NCI-H146 (cell line): ENCODE measurements at places on chromosomes 1 and 21.

GRCh38 chr1:243323491-243323890 lies 67.7 kb downstream of the SDCCAG8 start:
- no peak for DNase-seq

- DNase-seq = no peak
Observed at GRCh38 chr1:71015745-71016144, 31.9 kb downstream of the PTGER3 start.

- no peak for DNase-seq
Observed at GRCh38 chr21:21818898-21819297, 820.7 kb downstream of the NCAM2 start.

GRCh38 chr1:225941187-225941941 lies at the start of gene LEFTY2:
LEFTY2 (minus strand) TSS chr1:225941220; CDS start chr1:225941140, 80 bp downstream.
- no peak for DNase-seq

DNA sequence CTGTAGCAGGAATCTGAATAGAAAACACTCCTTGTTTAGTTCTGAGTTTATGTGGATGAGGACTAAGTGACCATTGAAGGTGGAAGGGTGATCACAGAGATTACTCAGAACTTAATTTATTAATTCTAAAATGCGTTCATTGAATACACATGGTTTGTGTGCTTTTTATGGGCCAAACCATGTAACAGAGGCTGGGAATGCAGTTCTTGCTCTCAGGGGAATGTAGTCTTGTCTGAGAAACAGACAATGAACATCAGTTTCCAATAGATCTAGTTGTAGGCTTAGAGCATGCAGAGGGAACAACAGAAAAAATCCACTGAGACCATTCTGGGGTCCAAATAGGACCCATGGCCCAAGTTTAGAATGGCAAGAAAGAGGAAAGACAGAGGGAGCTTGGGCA lies 46.1 kb downstream of the ITSN1 start:
- no peak for DNase-seq

DNA sequence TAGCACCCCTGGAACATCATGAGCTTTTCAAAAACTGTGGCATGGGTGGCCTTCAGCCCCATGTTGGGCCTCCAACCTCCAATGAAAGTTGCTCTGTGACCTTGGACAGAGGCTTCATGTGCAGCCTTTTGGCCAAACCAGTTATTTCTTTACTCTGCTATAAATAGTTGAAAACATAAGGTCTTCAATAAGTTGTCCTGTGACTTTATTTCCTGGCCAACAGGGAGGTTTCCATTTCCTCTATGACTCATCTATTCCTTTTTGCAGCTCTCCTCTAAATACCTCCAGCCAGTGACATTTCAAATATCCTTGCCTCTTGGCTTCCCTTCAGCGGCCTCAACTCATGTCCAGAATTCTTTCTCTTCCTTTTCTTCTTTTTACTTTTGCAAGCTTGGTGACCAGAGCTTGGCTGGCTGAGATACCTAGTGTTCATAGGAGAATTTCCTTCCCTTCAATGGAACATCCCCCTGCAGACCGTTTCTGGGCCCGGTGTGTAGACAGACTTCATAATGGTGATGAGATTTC lies 22.7 kb upstream of the TRIM67 start:
- no peak for DNase-seq

DNA sequence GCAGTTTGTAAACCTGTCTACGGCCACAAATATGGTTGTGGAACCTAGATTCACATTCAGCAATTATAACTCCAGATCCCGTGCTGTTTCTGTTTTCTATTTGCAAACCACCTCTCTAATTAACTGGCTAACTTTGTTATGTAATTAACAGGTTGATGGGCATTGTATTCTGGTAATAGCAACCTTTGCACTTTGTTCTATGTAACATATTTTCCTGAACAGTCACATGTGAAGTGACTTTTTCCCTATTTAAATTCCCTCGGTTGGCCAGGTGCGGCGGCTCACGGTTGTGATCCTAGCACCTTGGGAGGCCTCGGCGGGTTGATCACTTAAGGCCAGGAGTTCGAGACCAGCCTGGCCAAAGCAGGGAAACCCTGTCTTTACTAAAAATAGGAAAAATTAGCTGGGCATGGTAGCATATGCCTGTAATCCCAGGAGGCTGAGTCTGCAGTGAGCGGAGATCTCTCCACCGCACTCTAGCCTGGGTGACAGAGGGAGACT lies 1.4 kb downstream of the ACADM start:
- DNase-seq = peak; percentile 48
